Stimulated activated CD4-positive, alpha-beta T cell treated with anti-CD3 and anti-CD28 coated beads, TNF-alpha, amount 100 ng/mL, for 1 hour (primary cell): ENCODE measurements at places on chromosomes 16 and 17.
A peak's percentile ranks its signal among the peaks of the same experiment; 100 is the strongest.

DNA sequence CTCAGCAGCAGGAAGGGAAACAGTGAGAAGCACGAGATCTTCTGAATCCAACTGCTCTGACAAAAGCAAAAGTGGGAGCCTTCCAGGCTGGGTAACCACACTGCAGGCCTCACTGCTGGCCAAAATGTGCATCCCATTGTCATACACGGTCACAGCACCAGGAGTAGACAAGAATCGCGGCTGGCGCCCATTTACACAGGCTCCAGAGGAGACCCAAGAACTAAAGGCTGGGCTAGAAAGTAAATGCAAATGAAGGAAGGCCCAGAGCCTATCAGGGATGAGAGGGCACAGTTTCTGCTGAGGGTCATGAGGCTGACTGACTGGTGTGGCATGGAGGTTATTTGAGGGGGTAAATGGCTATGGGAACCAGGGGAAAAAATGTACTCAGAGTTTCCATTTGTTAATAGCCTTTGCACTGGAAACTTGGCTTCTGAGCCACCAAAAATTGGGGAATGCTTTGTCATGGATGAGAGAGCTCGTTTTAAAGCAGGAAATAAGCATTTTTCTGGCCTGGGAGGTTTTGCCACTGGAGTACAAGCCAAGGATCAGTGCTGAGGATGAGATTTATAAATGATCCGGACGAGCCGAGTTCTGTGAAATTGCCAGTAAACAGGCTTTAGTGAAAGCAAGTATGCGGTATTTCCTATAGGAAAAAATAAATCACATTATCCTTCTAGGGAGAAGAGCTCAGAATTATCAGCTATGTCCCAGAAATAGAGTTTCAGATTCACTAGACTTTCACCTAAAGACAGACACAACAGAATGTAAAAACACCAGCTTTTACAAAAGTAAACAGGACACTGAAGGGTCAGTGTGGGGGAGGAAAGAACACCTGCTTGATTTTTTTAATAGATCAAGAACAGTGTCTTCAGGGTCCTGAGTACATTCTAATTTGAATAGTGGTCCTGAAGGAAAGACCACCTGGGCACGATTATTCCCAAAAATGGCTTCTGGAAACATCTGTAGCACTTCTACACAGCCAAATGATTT is 66.9 kb upstream of the GSG1L start:
- no peak for DNase-seq

DNA sequence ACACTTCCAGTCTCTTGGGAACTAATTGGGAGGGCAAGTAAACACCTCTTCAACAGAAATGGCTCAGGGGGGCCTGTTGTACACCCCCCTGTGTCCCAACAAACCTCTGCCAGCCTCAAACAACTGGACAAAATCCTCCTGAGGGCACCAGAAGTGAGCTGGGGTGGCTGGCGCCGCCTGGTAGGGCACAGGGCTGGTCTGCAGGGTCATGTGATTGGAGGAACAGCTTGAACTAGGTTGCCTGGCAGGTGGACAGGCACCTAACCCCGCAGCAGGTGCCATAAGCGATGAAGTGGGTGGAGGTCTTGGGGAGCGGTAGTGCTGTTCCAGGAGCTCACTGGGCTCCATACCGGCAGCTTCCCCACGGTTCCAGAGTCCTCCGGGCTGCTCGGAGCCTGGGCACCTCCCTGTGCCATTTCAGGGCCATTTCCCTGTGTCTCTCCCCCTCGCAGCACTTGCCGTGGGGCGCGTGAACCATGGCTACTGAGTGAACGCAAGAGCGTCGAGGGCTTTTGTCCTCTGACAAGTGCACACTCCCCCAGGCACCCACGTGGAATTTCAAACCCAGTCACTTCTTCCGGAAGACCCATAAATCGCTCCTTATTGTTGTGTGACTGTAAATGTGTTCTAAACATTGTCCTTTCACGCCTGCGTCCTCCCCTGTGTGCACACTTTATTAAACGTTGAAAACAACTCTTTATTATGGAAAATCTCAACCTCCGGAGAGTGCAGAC is 101.5 kb downstream of the SEC14L1 start:
- DNase-seq, result no peak

DNA sequence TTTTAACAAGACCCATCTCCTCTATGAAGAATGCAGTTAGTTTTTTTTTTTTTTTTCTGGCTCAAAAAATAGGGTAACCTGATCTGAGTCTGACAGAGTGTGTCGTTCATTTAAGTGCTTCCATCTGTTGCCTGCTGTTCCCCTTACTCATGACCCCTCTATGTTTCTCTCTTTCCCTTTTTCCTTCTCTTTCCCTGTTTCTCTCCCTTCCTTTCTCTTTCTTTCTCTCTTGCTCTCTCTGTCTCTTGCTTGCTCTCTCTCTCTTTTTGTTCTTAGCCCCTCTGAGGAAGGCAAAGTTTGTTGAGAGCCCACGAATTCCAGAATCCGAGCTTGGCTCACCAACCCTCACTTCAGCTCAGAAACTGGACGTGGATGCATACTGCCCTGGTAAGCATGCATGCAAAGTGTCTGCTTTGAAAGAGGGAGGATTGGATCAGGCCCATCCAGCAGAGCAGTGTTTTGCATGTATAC is 185.0 kb downstream of the TANC2 start:
- no peak for DNase-seq

GRCh38 chr16:68564382-68564985 is 25.4 kb downstream of the ZFP90 start:
- no peak for DNase-seq

- DNase-seq, result peak; percentile 22
Measured at GRCh38 chr16:80526418-80527061, 14.3 kb upstream of the DYNLRB2 start.
